NCI-H1930 (cell line): ENCODE measurements at places on chromosomes 13 and 19.

DNA sequence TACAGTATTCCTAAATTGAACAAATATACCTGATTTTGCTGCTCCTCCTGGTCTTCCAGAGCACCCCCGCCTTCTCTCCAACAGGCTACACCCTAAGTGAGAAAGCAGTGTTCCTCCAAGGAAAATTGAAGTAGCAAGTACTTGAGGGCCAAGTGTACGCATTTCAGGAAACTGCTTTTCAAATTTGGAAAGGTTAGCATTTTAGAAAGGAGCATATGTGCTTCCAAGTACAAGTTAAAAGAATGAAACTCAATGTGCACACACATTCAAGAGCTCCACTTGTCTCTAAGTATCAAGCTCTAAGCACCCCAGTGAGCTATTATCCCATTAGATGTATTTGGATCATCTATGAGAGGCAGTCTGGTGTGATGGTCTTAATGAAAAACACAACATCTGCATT, 25.8 kb downstream of the LHFPL6 start:
- DNase-seq = no peak

- no peak for DNase-seq
Observed at GRCh38 chr13:66922444-66922843, 307.7 kb downstream of the PCDH9 start.

- no peak for DNase-seq
Observed at GRCh38 chr13:105778196-105778595, 757.3 kb downstream of the EFNB2 start.

- DNase-seq = no peak
Observed at GRCh38 chr19:3800996-3801395, 14.8 kb upstream of the MATK start.

GRCh38 chr13:80265348-80265747, 75.6 kb downstream of the SPRY2 start:
- no peak for DNase-seq

GRCh38 chr13:94414141-94414540, 65.3 kb downstream of the DCT start:
- no peak for DNase-seq

DNA sequence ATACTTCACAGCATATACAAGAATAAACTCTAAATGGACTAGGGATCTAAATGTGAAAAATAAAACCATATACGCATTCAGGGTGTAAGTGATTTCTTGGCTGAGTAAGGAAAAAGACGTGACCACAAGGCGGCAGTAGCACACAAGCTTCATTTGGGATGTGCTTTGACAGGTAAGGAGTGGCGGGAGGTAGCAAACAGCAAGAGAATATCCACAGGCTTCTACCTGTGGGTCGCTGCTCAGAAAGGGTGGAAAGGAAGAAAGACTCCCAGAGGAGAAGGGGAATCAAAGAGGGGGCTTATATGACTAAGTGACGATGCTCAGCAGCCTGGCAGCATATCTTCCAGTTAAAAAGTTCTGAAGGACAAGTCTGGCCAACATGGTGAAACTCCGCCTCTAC, 2.5 kb upstream of the ZNF121 start:
- DNase-seq = peak; percentile 45

- DNase-seq = no peak
Observed at GRCh38 chr19:5205381-5205780, 135.2 kb downstream of the PTPRS start.

GRCh38 chr13:50587115-50587514, 256.4 kb downstream of the DLEU7 start:
- DNase-seq = no peak

DNA sequence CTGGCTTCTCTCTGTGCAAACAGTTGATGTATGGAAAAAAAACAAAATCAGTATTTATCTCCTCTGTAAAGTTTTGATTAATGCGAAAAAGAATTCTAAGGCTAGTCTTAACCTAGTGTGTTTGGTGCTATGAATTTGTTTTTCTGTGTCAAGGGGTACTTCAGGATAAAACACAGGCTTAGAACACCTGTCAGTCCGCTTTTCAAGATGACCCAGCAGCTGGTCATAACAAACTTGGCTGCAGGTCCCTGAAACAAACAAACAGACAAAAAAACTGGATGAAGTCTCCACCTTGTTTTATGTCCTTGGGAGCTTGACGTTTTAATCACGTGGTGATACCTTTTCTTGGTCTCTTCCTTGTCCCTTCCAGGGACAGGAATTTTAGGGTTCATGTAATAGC, 689.3 kb downstream of the UQCRFS1 start:
- DNase-seq = no peak

- no peak for DNase-seq
Observed at GRCh38 chr19:21128901-21129698, 12.7 kb upstream of the ZNF431 start.

DNA sequence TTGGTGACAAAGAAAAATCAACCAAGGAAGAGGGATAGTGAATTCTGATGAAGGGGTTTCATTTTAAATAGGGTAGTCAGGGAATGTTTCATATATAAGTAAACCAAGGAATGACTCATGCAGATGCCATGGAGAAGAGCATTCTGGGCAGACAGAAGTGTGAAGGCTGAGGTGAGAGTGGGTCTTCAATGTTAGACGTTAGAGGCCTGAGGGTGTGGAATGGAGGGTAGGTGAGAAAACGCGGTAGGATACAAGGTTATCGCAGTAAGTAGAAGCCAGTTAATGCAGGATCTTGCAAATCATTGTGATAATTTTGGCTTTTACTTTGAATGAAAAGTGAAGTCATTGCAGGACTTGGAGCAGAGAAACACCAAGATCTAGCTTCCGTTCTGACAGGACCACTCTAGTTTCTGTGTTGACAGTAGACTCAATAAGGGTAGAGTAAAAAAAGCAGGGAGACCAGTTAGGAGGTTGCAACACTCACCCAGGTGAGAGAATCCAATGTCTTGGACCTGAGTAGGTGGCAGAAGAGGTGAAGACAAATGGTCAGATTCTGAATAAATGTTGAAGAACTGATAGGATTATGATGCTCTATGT, 225.2 kb upstream of the TMTC4 start:
- DNase-seq = no peak

- no peak for DNase-seq
Observed at GRCh38 chr19:2294687-2295335, 12.8 kb upstream of the PEAK3 start.

DNA sequence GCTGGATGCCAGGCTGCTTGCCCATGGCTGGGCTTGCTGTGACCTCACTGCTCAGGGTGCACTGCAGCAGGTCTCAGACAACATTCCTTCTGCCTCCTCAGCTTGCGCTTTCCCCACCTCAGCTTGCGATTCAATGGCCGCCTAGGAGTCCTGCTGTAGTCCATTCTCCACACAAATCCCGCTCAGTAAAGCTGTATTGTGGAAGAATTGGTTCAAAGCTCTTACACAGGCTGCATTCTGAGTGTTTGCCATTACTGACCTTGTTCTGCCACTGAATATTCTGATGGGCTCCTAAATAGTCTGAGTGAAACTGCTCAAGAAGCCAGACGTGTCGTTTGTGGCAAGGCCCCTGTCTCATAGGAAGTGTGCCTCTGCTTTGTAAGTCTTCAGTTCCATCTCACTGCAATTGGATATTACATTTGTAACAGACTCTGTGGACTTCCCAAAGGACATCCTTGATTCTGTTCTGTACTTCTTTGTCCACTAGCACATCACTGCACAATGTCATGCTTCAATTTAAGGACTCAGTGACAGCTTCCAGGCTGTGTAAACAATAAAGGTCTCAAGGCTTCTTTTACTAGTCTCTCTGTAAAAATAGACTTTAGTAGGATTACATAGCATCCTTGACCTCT, 49.8 kb downstream of the KATNAL1 start:
- no peak for DNase-seq

- no peak for DNase-seq
Observed at GRCh38 chr19:55115446-55116065, 1.9 kb downstream of the PPP1R12C start.

- DNase-seq = no peak
Observed at GRCh38 chr13:98564204-98564603, 12.7 kb downstream of the STK24 start.

- DNase-seq = no peak
Observed at GRCh38 chr13:67619351-67619994, 389.3 kb upstream of the PCDH9 start.

DNA sequence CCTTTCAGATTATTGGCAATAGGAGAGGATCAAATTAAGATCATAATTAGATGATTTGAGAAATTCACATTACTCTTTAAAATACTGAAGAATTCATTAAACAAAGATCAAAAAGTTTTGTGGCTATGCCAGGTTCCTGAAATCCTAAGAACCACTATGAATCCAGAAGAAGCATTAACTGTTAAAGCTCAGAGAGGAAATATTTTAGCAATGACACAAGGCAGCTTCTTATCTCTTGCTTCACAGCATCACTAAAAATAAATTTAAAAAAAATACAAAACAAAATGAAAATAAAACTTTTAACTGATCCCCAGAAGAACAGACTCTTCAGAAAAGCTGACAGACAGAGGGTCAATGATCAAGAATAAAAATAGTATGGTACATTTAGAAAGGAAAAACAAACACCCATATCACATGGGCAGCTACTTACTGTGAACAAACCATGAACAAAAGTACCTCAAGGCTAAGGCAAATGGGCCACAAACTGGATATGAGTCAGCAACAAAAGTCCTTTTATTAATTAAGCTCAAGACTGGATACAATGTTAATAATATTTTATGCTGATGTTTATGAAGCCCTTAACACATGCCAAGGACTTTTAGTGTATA, 19.6 kb downstream of the RNF6 start:
- no peak for DNase-seq

DNA sequence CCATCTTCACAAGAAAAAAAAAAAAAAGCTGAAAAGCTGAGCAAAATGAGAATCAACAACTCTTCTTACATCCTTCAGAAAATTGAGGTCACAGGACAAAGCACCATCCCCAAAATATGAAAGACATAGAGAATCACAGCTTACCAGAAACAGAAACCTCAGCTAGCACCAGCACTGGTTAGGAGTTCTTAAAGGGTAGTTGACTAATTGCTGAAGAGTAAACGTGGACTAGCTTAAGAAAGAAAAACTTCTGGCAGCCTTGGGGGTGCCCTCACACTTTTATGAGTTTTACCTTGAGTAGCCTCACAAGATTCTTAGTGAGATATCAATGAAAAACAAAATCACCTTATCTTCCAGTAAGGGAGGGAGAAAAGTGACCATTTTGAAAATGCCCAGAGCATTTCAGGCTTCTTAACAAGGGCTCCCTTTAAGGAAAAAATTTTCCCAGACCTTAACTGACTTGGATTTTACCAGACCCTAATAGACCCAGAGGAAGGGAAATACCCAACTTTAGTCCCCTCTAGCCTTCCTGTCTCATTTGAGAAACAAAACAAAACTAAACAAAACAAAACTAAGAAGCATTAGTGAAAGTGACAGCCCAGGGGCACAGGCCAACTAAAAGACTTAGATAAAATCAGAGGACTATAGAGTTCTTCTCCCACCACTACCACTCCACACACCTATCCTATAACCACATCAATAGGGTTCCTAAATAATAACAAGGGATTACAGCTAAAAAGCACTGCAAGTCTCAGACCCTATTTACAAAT, 888.6 kb downstream of the DIAPH3 start:
- no peak for DNase-seq

DNA sequence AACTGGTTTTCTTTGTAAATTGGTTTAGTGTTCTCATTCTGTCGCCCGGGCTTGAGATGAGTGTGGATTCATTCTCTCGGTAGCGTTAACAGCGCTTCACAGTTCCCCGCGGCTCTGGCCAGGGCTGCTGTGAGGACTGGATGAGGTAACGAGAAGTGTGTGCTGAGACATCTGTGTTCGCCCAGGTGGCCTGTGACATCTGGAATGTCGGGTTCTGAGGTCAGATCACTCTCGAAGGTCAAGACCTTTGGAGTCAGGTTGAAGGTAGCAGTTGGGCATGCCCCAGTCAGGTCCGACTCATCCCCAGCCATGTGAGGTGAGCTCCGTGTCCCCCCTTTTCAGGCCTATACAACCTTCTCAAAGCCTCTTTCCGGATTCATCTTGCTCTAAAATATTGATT, 13.4 kb upstream of the TUBGCP3 start:
- no peak for DNase-seq

DNA sequence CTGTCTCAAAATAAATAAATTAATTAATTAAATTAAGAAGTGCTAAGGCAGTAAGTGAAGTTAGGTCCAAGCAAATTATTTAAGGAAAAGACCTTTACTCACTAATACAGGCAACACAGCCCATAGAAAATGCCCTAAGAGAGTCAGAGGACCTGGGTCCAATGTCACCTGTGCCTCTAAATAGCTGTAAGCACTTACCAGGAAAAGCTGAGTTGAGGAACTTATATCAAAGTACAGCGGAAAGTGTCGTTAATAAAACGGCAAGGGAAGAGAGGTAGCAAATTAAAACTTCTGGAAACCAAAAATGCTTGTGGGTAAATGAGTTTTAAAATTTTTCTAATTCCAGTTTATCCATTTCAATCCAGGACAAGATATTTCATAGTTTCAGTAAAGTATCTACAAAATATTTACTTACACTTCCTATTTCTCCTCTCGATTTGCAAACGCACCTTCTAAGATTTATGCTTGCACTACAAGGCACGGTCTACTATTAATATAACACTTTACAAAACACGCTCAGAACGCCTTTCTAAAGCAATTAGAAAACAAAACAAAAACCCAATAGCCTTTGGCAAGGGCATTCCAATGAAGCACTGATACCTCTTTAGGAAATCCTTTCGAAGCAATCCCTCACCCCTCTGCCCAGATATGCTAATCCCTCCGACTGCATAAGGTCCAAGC, 963 bp downstream of the VPS36 start:
- DNase-seq = no peak

DNA sequence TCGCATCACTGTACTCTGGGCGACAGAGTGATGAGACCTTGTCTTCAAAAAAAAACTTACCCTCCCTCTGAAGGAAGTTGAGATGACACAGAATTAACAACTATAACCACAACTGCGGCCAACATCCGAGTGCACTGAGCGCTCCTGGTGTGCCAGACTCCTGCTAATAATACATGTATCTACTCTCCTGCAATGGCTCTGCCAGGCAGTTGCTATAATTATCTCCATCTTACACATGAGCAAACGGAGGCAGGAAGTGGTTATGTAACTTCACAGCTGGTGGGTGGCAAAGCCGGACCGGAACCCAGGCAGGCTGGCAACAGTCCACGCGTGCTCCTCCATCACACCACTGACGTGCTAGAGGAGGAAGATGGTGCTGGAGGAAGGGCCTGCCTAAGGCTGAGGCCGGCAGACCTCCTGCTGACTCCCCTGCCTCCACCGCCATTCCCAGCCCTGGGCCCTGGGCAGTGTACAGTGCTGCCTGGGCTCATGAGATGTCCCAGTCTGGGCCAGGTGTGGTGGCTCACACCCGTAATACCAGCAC, 12.6 kb downstream of the XRCC1 start:
- DNase-seq = no peak

GRCh38 chr19:31370216-31370615, 21.0 kb upstream of the TSHZ3 start:
- no peak for DNase-seq

DNA sequence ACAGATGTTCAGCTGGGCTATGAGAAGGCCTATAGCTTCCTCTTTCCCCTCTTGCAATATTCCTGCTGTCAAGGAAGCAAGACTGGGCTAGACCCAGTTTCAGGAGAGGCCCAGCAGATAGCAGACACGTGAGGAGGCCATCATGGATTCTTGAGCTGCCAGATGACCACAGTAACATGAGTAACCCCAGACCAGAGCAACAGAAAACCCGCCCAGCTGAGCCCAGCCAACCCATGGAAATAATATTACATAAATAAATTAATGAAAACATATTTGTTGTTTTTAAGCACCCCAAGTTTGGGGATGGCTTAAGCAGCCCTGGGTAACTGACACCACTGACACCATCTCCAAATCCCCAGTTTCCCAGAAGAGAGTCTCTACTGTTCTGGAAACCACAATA, 50.2 kb upstream of the PDCD5 start:
- DNase-seq = no peak

- no peak for DNase-seq
Observed at GRCh38 chr13:100675661-100676129, 1.1 kb upstream of the TMTC4 start.

- DNase-seq = no peak
Observed at GRCh38 chr13:46389457-46390451, 2.7 kb upstream of the RUBCNL start.
